Activated T-helper 1 cell treated with anti-CD3 and anti-CD28 coated beads, Interleukin-12 subunit alpha, Interleukin-12 subunit beta, Interleukin-2, Interleukin-4 antibody, amounts not matched to agents 30 ng/mL and 10 ng/mL and 1 ng/mL, durations not matched to agents 14 hours and 24 hours and 36 hours (primary cell): ENCODE measurements at places on chromosomes 12 and 14.
A peak's percentile ranks its signal among the peaks of the same experiment; 100 is the strongest.

DNA sequence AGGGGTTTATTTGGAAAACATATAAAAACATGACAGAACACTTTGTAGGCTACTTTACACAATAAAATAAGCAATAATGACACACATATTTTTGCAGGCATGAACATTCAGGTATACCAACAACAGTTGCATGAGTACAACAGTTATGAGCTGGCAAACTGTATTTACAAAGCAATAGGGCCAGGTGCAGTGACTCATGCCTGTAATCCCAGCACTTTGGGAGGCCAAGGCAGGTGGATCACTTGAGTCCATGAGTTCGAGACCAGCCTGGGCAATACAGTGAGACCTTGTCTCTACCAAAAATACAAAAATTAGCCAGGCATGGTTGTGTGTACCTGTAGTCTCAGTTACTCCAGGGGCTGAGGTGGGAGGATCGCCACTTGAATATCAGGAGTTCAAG is 101.1 kb downstream of the BMP4 start:
- no peak overlapping the region for H3K4me3 ChIP-seq
- no peak for DNase-seq
- no peaks in the 10 kb centered on the region for H3K4me1 ChIP-seq
- H3K27ac ChIP-seq, result no peak overlapping the region
- H3K27me3 ChIP-seq, result peaks cover 2% of the 10 kb centered on the region
- H3K36me3 ChIP-seq, result no peaks in the 10 kb centered on the region

GRCh38 chr12:55631733-55632132 is 5.0 kb upstream of the OR10P1 start:
- no peaks in the 10 kb centered on the region for H3K36me3 ChIP-seq
- peaks cover 5% of the 10 kb centered on the region for H3K27me3 ChIP-seq
- H3K4me3 ChIP-seq, result no peak overlapping the region
- no peak overlapping the region for H3K27ac ChIP-seq
- no peak for DNase-seq

DNA sequence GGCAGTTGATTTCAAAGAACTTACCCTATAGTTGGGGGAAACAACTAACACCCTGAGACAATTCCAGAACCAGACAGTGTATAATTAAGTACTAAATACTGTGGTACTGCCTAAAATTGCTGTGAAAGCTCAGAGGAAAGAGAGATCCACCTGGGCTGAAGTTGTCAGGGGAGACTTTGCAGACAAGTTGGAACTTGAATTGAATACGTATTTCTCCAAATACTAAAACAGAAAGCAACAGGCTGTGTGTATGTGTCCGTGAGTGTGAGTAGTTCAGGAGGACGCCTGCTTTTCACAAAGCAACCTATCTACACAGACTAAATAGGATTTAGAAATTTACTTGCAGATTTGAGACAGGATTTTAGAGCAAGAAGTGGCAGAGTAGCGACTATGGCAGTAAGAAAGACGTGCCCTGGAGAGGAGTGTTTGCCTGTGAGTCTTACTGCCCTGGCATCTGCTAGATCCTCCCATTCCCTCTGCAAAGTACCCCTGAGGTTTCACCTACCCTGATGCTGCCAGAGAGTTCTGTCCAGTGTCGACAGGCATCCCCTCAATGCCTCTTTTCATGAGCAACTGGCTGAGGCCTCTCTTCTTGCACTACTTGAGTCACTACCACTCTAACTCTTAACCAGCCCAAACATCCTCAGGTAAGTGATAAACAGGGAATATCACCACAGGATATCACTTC is 37.4 kb upstream of the BMP4 start:
- no peaks in the 10 kb centered on the region for H3K4me1 ChIP-seq
- H3K36me3 ChIP-seq, result no peaks in the 10 kb centered on the region
- no peak overlapping the region for H3K27ac ChIP-seq
- no peaks in the 10 kb centered on the region for H3K27me3 ChIP-seq
- no peak for DNase-seq
- H3K4me3 ChIP-seq, result no peak overlapping the region

DNA sequence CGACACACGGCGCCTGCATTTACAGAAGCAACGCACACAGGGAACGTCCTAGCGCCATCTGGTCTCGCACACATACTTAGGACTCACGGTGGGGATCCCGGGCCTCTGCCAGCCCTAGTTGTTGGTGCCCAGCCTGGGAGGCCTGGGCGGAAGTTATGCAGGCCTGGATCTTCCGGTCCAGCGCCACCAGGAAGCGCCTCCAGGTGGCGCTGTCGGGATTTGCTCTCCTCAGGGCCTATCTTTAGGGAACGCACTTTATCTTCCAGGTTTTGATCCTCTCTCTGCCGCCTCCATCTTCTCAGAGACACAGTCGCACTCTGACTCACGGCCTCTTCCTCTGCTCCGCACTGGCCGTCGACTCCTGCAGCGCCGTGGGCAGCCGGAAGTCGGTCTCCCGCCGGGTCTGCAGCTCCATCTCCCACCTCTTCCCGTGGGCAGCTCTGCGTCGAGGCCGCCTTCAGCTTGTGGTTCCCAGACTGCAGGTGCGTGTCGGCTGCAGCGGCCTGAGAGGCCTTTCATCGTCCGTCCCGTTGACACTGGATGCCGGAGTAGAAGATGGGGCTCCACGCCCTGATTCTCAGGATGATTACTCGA is 760.4 kb downstream of the TMEM121 start:
- no peak overlapping the region for H3K27ac ChIP-seq
- no peak overlapping the region for H3K4me3 ChIP-seq
- peaks cover 25% of the 10 kb centered on the region for H3K27me3 ChIP-seq

DNA sequence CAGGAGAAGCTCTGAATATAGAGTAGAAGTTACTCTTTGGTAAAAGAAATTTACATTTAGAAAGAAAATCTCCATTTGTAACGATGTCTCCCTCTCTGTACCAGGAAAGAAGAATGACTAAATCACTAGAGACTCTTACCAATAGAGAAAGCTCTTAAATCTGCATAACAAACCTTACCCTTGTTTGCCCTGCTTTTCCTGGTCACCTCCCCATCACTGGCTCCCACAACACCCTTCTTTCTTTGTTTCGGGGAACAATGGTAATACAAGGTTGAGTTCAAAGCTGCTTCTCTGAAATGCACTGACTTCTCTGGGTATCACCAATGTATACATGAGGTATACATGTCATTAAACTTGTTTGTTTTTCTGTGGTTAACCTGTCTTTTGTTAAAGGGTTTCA is 351.1 kb upstream of the FLRT2 start:
- H3K4me3 ChIP-seq, result no peak overlapping the region
- no peaks in the 10 kb centered on the region for H3K27me3 ChIP-seq
- DNase-seq, result no peak
- no peaks in the 10 kb centered on the region for H3K4me1 ChIP-seq
- no peaks in the 10 kb centered on the region for H3K36me3 ChIP-seq

- no peaks in the 10 kb centered on the region for H3K27me3 ChIP-seq
- no peaks in the 10 kb centered on the region for H3K36me3 ChIP-seq
- no peaks in the 10 kb centered on the region for H3K4me1 ChIP-seq
- no peak overlapping the region for H3K4me3 ChIP-seq
- H3K27ac ChIP-seq, result no peak overlapping the region
- no peak for DNase-seq
These were observed 958.9 kb downstream of the LRFN5 start for GRCh38 chr14:42565556-42565955.

DNA sequence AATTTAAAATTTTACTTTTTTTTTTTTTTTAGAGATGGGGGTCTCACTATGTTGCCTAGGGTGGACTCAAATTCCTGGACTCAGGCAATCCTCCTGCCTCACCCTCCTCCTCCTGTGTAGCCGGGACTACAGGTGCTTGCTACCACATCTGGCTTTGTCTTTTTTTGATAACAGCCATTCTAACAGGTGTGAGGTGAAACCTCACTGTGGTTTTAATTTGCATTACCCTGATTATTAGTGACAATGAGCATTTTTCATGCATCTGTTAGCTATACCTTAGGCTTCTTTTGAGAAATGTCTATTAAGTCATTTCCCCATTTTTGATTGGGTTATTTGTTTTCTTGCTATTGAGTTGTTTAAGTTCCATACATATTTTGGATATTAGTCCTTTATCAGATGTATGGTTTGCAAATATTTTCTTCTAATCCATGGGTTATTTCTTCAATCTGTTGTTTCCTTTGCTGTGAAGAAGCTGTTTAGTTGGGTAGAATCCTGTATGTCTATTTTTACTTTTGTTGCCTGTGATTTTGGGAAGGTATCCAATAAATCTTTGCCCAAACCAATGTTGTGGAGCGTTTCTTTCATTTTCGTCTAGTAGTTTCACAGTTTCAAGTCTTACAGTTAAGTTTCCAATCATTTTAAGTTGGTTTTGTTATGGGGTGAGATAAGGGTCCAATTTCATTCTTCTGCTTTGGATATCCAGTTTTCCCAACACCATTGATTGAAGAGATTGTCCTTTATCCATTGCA is 86.1 kb downstream of the MYF5 start:
- no peaks in the 10 kb centered on the region for H3K36me3 ChIP-seq
- H3K4me1 ChIP-seq, result no peaks in the 10 kb centered on the region
- H3K27ac ChIP-seq, result no peak overlapping the region
- no peak for DNase-seq
- no peak overlapping the region for H3K4me3 ChIP-seq

- no peak overlapping the region for H3K4me3 ChIP-seq
- no peak for DNase-seq
- no peak overlapping the region for H3K27ac ChIP-seq
- H3K27me3 ChIP-seq, result peaks cover 28% of the 10 kb centered on the region
- no peaks in the 10 kb centered on the region for H3K36me3 ChIP-seq
These were observed 45.3 kb upstream of the OXA1L start for GRCh38 chr14:22721213-22721612.

DNA sequence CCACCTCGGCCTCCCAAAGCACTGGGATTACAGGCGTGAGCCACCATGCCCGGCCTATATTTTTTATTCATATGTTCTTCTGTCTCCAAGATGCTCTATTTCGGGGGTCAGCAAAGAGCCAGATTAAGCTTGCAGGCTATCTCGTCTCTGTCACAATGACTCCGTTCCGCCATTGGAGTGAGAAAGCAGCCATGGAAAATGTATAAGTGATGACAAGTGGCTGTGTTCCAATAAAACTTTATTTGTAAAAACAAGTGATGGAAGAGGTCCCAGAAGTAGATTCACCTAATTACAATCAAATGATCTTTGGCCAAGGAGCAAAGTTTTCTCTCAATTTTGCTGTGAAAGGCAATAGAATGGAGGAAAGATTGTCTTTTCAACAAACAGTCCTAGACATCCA is 342.6 kb downstream of the MED13L start:
- H3K27me3 ChIP-seq, result peaks cover 17% of the 10 kb centered on the region
- peaks cover 2% of the 10 kb centered on the region for H3K36me3 ChIP-seq
- H3K27ac ChIP-seq, result no peak overlapping the region
- H3K4me3 ChIP-seq, result no peak overlapping the region
- no peak for DNase-seq

- peak overlapping the region; percentile 62 for H3K4me3 ChIP-seq
- H3K36me3 ChIP-seq, result peaks cover 58% of the 10 kb centered on the region
- peak; percentile 41 for DNase-seq
- peaks cover 42% of the 10 kb centered on the region for H3K4me1 ChIP-seq
- H3K27me3 ChIP-seq, result no peaks in the 10 kb centered on the region
These were observed 49.2 kb downstream of the TESPA1 start for GRCh38 chr12:54935235-54935951.

- no peak overlapping the region for H3K4me3 ChIP-seq
- H3K27ac ChIP-seq, result no peak overlapping the region
- H3K36me3 ChIP-seq, result no peaks in the 10 kb centered on the region
- H3K27me3 ChIP-seq, result no peaks in the 10 kb centered on the region
- no peaks in the 10 kb centered on the region for H3K4me1 ChIP-seq
These were observed 821.3 kb upstream of the TMEM132C start for GRCh38 chr12:127445581-127446139.

DNA sequence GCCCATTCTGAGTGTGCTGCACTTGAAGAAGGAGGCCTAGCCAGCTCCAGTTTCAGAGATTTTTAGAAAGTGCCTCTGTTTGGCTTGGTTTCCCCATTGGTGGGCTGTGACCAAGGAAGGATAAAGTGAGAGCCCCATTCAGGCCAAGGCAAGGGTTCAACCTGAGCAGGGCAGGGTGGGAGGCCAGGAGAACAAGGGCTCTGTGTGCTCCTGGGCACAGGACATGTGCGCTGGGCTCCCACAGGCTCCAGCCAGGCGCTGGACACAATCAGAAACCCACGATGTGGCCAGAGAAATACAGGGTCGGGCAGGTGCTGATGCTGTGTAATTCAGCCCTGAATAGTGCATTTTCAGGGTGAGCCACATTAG is 23.1 kb downstream of the WSCD2 start:
- H3K4me1 ChIP-seq, result no peaks in the 10 kb centered on the region
- H3K4me3 ChIP-seq, result no peak overlapping the region
- no peaks in the 10 kb centered on the region for H3K36me3 ChIP-seq
- no peak for DNase-seq

GRCh38 chr14:81311141-81311540 is 89.0 kb downstream of the STON2 start:
- DNase-seq, result no peak
- H3K36me3 ChIP-seq, result no peaks in the 10 kb centered on the region
- H3K27ac ChIP-seq, result no peak overlapping the region
- H3K27me3 ChIP-seq, result peaks cover 7% of the 10 kb centered on the region

- H3K4me3 ChIP-seq, result no peak overlapping the region
- H3K27ac ChIP-seq, result no peak overlapping the region
- no peaks in the 10 kb centered on the region for H3K27me3 ChIP-seq
- peaks cover 20% of the 10 kb centered on the region for H3K4me1 ChIP-seq
- no peak for DNase-seq
These were observed 33.9 kb downstream of the NUMB start for GRCh38 chr14:73424453-73424852.
